ENCODE measurements at places on chromosomes 4 and X.

DNA sequence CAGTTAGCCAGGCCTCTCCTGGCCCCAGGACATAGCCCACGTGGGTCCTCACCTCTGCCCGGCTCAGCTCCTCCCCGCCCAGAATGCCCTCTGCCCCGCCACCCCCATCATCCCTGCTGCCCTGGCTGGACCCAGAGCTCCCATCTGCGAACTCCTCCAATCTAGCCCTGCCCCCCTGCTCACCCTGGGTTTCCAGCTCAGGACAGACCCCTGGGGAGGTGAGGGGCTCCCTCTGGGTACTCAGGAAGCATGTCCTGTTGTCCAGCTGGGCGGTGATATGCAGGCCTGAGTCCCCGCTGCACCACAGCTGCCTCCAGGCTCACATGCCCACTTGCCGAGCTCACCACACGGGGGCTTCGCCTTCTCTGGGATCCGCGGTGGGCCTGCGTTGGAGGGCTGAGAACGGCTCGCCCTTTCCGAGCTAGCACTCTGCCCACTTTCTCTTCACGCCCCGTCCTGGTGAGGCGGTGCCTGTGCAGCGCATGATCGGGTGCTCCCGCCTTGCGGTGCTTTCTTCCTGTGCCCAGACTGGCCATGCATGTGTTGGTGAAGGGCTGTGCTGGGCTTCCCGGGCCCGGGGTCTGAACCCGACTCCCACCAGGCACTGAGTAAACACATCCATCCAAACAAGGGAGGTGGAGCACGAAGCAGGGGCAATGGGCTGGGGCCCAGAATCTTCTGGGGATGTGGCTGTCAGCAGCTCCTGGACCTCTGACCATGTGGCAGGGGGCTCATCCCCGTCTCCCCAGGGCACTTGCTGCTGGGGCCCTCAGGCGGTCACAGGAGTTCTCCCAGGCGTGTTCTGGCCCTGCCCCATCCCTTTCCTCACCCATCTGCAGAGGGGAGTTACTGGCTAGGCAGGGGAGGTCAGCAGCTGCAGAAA, 74.3 kb downstream of the RGS12 start:
- no peak for DNase-seq

- DNase-seq = no peak
These were observed 106.4 kb downstream of the DHX15 start for GRCh38 chr4:24477919-24478318.

- no peak for DNase-seq
These were observed 129.5 kb downstream of the PACRGL start for GRCh38 chr4:20829617-20830357.

DNA sequence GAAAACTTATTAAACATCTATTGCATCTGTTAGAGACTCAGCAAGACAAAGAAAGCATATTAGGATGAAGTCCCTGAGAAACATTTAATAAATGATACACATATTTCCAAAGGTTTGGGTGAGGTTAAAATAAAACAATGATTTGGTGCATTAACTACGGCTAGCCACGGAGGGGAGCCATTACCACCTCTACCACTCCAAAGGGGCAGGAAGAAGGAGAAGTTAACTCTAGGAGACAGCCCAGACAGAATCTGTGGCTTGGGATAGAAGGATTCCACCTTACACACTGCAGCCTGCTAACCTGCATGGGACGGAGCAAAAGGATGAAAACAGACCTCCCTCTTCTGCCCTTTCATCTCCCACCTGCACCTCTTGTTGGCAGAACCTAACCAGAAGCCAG, 189.1 kb upstream of the C1QTNF7 start:
- no peak for DNase-seq

DNA sequence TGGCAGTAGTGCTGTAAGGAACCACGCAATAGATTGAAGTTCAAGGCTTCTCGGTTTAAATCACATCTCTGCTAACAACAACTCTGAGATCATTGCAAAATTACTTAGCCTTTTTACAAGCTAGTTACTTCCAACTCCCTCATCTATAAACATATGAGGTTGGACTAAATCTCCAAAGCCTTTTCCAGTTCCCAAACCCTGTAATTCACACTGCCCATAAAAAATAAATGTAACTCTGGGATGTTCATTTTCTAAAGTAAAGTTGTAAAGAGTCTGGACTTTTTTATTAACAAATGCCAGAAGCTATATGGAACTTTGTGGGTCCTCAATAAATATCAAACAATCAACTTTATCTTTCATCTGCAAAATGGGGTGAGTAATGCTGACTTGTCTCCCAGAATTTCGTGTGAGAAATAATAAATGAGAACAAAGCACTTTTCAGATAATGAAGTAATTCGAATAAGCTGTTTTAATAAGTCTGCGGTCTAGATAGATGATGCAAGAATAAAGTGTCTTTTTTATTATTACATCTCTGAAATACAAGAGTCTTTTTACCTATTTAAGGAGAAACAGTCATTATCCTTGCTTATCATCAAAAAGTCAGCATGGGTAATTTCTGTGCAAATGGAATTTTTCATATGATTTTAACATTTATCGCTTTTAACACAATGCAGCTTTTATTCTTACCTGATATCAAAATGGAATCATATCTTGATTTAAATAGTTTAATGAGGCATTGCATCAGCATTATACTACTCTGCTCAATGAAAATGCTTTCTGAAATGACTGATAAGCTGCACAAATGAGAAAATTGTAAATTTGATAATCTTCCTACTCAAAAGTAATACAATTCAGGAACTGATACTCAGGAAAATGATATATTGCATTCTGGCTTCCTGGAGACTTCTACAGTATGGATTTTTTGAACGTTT, 252.6 kb downstream of the BANK1 start:
- no peak for DNase-seq

DNA sequence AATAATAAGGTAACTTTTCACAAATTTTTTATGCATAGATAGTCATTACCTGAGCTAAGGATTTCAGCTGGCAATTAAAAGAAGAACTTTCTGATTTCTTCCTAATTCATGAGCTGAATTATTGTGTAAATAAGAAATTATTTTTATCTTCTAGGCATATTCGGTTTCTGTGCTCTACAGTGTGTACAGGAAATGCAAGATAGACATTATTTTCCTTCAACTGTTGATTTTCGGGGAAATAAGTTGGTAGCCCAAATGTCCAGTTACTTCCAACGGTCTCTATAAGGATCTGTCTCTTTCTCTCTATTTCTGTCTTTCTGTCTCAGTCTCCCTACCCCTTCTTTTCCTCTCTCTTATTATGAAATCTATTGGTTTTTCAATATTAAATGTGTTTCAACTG, 137.3 kb upstream of the CLNK start:
- no peak for DNase-seq

GRCh38 chr4:108890484-108890881, 127.6 kb upstream of the ETNPPL start:
- DNase-seq = no peak

DNA sequence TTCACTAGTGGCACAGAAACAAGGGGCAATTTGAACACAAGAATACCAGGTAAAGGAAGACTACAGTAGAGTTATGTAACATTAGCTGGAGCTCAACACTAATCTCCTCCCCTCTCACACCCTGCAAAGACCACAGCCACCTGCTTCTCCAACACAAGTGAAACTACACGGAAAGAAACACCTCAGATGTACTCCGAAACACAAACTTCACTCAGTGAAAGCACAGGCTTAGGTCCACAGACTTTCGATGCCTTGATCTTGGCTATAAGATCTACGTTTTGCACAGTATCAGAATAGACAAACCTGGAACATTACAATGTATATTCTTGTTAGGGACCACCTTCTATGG, 7.6 kb downstream of the ACSL1 start:
- no peak for DNase-seq

DNA sequence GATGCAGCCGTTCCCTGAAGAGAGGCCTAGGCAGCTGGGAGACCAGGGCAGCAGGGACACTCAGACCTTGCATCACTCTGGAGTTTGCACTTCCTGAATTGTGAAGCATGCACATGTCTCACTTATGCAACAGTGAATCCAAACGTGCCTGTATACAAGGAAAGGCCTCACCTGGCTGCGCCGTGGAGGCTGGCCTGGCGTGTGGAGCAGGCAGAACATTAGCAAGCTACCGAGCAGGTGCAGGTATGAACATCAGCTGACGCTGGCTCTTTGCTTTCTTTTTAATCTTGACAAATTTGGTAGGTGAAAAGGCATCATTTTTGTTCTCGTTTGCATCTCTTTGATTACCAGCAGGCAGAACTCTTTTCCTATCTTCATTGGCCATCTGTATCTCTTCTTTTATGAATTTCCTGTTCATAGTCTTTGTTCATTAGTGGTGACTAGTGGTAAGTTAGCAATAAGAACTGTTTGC, 37.1 kb upstream of the IRAK1 start:
- no peak for DNase-seq

- no peak for DNase-seq
These were observed 36.0 kb upstream of the TTC29 start for GRCh38 chr4:146981651-146982050.

DNA sequence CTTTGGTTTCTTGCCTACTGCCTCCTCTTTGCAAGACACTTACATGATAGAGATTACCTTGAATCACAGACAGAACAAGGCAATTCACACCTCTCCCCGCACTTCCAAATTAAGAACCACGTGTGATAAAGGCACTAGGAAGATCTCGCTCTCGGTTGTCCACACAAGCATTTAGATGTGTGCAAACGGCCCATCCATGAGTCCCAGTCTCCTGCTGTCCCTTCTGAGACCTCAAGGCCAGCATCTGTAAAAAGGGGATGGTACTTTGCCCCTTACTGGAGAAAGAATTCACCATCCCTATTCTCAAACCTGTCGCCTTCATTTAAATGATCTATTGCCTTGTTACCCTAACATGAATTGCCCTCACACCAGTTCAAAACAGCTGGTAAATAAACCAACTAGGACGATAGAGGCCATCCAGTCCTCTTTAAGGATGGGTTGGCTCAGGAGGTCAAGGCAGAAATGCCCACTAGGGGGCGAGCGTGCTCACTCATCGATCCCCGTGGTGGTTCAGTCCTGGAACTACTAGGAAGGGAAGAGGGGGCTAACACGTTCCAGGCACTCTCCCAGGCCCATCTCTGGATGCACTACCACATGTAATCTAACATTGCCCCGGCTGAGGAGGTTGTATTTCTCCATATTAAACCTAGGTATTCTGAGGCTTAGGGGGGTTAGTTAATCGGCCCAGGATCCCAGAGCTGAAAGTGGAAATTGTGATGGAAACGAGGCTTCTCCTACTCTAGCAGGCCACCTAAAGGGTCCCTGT, 95.8 kb downstream of the DHX15 start:
- DNase-seq = no peak

DNA sequence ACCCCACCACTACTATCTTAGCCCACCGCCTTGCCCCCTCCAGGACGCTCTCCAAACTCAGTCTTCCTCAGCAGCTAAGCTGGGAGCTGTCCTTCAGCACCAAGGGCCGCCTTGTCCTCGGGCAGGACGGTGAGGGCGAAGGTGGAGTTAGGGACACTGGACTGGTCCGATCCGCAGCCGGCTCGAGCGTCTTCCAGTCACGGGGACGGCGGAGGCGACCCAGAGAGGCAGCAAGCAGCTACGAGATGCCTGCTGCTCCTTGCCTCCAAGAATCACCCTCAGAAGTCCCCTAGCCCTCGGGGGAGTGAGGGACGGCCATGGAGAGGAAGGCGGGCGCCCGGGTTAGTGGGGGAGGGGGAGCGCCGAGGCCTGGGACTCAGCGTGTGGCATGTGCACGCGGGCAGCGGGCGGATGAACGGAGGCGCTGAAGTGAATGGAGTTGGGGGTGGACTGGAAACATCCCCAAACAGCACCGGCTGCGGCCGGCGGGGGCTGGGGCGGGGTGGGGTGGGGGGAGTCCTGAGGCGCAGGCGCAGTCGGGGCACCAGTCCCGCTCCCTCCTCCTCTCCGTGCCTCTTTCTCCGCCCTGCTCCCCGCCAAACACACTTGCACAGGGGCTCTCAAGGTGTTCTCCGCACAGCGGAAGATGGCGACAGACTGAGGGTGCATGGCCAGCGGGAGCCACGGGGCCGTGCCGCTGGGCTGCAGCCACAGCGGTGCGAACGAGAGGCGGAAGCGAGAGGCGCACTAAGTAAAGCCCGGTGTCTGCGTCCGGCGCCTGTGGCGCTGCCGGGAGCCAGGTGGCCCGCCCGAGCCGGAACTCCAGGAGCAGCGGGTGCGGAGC, at the start of gene NALF2:
Gene NALF2, plus strand, starts transcription at position 545 of the 844 bp plus-strand sequence. CDS start 957 bp downstream, outside the sequence.
- DNase-seq = no peak

DNA sequence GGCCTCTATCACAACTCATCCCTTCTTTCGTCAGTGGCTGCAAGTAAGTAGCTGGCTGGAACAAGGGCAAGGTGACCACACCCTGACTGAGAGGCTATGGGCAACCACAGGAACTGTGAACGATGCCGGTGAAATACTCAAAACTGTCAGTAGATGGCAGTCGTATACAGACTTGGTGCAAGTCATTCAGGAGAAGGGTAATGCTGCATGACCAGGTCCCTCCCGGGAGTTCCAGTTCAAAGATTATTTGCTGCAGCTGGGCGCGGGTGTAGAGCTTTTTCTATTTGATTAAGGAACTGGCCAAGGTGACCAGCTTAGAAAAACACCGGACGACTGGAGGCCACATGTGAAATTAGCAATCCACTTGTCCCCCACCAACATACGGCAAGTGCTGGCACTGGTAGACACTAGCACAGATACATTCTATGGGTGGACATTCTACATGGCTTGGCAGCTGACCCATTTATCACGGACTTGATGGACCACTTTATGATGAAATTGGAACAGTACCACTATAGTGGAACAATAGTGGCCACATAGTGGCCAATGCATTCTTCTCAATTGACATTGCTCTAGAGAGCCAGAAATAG, 726.6 kb downstream of the TRAM1L1 start:
- no peak for DNase-seq

DNA sequence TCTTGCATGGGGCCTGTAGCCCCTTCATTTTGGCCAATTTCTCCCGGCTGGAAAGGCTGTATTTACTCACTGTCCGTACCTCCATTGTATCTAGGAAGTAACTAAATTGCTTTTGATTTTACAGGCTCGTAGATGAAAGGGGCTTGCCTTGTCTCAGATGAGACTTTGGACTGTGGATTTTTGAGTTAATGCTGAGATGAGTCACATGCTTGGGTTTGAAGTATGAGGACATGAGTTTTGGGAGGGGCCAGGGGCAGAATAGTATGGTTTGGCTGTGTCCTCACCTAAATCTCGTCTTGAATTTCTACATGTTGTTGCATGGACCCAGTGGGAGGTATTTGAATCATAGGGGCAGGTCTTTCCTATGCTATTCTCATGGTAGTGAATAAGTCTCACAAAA, 407.6 kb upstream of the NDST3 start:
- no peak for DNase-seq

DNA sequence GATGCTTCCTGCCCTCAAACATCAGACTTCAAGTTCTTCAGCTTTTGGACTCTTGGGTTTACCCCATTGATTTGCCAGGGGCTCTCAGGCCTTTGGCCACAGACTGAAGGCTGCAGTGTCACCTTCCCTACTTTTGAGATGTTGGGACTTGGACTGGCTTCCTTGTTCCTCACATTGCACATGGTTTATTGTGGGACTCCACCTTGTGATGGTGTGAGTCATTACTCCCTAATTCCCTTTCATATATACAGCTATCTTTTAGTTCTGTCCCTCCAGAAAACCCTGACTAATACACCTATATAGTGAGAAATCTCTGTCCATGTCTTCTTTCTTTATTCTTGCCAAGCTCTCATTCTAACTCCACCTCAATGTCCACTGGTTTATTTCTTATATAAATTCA, 736.9 kb upstream of the HS3ST1 start:
- no peak for DNase-seq

GRCh38 chrX:39242187-39242586, 440.9 kb downstream of the MID1IP1 start:
- DNase-seq = no peak
